Psoas muscle (tissue), 8 donors: ENCODE measurements at places on chromosomes 6 and 20. TPM values are rescaled to one million over a fixed set of nuclear protein-coding genes. Genes with fewer than 3 reads are reported as not detected.

Gene CD24
- 0.84 TPM for total RNA-seq

Gene STK4
- 6.9 TPM for total RNA-seq

Gene RSPH9
- 0.11 TPM for total RNA-seq

Gene BPI
- not detected for total RNA-seq

Gene TNFRSF21
- 4.3 TPM for total RNA-seq

Gene DLGAP4
- total RNA-seq, result 102 TPM

DNA sequence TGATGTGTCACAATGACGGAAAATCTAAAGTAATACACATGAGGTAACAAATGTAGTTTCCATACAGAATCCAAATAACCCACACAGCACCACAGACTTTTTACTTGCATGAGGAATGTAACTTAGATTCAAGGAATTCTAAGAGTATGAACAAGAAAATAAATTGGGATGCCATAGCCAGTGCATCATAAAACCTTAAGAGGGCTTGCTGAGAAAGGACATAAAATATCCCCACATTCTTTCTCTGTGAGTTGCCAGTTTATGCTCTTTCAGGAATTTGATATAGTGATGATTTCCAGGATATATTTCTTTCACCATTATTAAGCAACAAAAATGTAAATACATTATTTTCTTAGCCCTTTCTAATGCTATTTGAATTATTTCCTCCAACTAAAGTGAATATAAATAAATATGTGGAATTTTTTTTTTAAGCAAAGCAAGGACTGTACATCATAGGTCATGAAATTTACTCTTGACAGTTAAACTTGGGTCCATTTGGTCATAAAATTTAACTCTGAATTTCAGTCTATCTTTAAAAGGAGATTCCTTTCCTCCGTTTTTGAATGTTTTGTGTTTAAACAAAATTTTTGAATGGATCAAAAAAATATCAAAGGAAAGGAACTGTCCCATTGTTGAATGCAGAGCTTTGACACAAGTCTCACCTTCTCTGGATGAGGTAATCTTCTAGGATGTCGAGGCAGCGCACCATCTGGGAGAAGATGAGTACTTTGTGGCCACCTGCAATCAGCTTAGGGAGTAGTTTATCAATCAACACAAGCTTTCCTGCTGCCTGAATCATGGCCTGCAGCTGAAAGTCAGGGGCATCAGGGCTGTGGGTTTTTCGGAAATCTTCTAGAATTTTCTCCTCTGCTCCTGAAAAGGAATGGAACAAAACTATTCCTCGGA, 116.3 kb upstream of the EMILIN3 start:
- no peaks in the 10 kb centered on the region for H3K27me3 ChIP-seq
- H3K4me3 ChIP-seq, result no peak overlapping the region
- H3K27ac ChIP-seq, result no peak overlapping the region
- no peak for DNase-seq
- no peaks in the 10 kb centered on the region for H3K4me1 ChIP-seq

- no peaks in the 10 kb centered on the region for H3K4me1 ChIP-seq
- H3K27ac ChIP-seq, result no peak overlapping the region
- no peaks in the 10 kb centered on the region for H3K27me3 ChIP-seq
- peaks cover 77% of the 10 kb centered on the region for H3K36me3 ChIP-seq
- DNase-seq, result no peak
These were observed 43.6 kb downstream of the PLAGL2 start for GRCh38 chr20:32163951-32164350.

DNA sequence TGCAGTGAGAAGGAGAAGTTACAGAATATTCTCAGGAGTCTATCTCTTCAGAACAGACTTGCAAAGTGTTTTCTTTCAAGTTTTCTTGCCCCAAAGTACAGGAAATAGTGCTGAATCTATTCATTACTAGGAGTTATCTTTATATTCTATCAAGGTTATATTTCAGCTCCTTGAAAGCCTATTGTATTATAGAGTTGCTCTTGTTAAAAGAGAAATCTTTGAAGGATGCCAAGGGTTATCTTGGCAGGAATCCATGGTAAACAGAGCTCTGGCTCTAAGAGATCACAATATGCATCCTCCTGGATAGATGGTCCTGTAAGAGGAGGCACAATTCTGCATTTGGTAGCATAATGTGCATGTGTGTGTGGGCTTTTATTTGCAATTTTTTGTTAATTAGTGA, 21.2 kb upstream of the SNRPB2 start:
- H3K27ac ChIP-seq, result no peak overlapping the region
- no peaks in the 10 kb centered on the region for H3K27me3 ChIP-seq
- no peaks in the 10 kb centered on the region for H3K36me3 ChIP-seq
- no peaks in the 10 kb centered on the region for H3K4me1 ChIP-seq

- H3K27ac ChIP-seq, result no peak overlapping the region
- no peak overlapping the region for H3K4me3 ChIP-seq
- no peaks in the 10 kb centered on the region for H3K4me1 ChIP-seq
These were observed 66.0 kb upstream of the BTBD3 start for GRCh38 chr20:11851646-11852045.

DNA sequence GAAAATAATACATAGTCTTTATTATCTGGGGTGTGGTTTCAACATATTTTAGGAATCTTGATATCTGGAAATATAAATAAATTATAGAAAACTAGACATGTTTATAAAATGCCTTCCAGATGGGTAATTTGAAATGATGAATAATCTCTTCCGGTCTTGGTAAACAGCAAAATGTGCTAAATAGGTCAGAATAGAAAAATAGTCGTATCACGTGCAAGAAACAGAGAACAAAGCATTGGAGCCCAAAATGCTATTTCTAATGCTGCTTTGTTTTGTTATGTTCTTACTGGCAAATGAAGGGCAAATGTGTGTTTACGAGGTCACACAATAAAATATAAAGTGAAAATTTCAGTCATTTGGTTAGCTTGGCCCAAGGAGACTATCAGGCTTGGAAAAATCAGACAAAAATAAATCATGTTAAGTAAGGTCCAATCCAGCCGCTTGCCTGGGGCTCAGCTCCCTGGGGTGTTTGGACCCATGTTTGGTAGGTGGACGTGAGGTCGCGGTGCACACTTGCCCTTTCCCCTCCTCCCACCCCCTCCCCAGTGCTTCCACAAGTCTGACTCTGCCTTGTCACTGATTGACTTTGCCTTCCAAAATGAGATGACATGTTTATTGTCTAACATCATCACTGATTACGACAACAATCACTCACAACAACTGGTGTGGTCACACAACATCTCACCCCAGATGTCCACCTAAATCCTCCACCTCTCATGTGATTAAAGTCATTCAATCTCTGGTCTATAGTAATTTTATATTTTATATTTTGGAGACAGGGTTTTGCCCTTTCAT, 56.0 kb downstream of the RIN2 start:
- peaks cover 8% of the 10 kb centered on the region for H3K36me3 ChIP-seq
- H3K27ac ChIP-seq, result peak overlapping the region; percentile 30
- no peaks in the 10 kb centered on the region for H3K27me3 ChIP-seq
- no peak for DNase-seq

DNA sequence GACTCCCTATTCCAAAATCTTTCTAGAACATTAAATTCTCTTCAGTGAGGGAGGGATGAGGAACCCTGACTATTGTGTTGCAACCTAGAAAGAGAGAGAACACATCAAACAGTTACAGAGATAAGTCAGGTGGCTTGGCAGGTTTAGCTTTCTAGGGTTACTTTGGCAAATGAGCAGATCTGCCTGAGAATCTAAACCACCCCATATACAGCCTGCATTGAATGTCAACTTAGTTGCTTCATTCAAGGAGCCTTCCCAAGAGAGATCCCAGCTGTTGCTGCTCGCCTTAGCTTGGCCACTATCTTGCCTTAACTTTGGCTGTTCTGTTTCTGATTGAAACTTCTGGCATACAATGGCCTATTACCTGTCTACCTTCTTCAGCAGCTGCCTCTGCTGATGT, 74.7 kb upstream of the TCF21 start:
- no peak for DNase-seq
- H3K36me3 ChIP-seq, result no peaks in the 10 kb centered on the region
- H3K4me1 ChIP-seq, result no peaks in the 10 kb centered on the region
- no peak overlapping the region for H3K27ac ChIP-seq

DNA sequence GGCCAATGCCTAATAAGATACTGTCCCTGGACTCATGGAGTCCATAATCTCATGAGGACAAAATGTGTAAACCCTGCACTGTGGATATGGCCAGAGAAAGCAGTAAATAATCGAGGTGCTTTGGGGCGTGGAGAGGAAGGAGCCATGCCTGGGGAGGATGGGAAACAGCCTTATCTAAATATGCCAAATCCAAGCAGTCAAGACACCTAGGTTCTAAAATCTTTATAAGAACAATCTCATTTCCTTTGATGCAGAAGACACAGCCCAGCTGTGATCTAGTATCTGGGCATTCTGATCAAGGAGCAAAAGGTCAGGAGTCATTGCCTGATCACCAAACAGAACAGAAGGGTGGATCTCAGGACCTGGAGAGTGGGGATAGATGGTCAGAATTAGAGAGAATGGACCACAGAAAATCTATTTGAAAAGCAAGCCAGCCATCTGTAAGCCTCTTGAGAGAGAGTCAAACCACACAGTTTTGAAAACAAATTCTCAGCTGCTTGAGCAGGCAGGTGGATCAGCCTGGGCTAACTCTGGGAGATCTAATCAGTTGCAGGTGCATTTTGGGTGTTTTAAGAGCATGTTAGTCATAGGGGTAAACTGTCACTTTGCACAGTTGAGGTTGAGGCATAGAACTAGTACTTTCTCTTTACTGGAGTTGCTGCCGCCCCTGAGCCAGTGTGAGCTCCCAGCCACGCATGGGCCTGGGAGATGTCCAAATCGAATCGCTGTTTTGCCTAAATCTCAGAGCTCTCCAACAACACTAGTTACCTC, 130.8 kb upstream of the TNFAIP3 start:
- H3K27me3 ChIP-seq, result no peaks in the 10 kb centered on the region
- H3K4me1 ChIP-seq, result no peaks in the 10 kb centered on the region
- H3K4me3 ChIP-seq, result no peak overlapping the region
- H3K36me3 ChIP-seq, result no peaks in the 10 kb centered on the region
- no peak for DNase-seq

DNA sequence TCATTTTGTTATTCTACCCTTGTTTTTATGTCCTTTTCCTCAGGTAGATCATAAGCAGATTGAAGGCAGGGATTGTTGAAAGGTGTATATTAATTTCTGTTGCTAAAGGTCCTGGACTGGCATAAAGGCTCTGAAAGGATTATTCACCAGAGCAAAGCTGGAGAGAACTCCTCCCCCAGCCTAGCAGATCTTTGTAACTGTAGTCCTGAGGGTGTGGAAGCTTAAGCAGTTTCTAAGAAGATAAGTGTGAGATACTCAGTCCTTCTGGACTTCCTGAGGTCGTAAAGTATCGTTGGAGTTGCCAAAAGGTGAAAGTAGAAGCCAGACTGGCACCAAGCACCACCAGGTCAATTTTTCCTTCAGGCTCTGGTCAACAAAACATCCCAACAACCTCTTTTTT, 24.2 kb downstream of the CGA start:
- no peak overlapping the region for H3K4me3 ChIP-seq
- DNase-seq, result no peak
- H3K27me3 ChIP-seq, result peaks cover 3% of the 10 kb centered on the region
- H3K4me1 ChIP-seq, result no peaks in the 10 kb centered on the region
- H3K36me3 ChIP-seq, result no peaks in the 10 kb centered on the region

- DNase-seq, result no peak
- peak overlapping the region; percentile 72 for H3K27ac ChIP-seq
- H3K27me3 ChIP-seq, result no peaks in the 10 kb centered on the region
These were observed 27.9 kb downstream of the GHRH start for GRCh38 chr20:37233548-37234253.

GRCh38 chr6:37685261-37685660, 12.4 kb downstream of the MDGA1 start:
- peaks cover 3% of the 10 kb centered on the region for H3K27me3 ChIP-seq
- H3K4me1 ChIP-seq, result peaks cover 7% of the 10 kb centered on the region
- no peak for DNase-seq
- no peak overlapping the region for H3K4me3 ChIP-seq
- H3K36me3 ChIP-seq, result no peaks in the 10 kb centered on the region
- H3K27ac ChIP-seq, result no peak overlapping the region

DNA sequence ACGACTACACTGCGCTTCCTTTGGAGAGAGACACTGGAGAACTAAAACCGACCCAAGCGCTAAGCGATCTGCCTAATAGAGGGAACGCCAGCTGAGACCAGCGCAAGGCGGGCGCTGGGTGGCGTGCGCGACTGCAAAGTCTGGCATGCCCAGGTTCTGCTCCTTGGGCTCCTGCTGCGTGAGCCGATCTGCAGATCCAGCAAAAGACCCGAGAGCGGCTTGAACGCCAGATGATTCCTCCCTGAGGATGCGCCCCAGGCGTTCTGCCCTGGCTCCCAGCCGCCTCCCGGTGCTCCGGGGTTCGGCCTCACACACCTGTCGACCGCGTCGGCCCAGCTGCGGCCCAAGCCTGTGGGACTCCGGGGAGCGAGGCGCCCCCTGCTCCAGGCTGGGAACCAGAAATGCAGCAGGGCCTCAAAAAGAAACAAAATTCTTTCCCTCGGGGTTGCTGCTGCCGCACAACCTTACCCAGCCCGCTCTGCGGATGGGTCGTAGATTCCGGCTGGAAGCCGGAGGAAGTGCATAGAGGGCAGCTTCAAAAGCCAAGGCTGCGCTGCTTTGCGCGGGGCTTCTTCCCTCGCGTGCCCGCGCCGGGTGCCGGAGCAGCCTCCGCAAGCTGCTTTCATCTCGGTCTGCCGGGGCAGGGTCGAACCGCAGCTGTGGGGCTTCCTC, 17.9 kb upstream of the PRDM13 start:
- peak overlapping the region; percentile 66 for H3K4me3 ChIP-seq
- H3K4me1 ChIP-seq, result peaks cover 10% of the 10 kb centered on the region
- no peaks in the 10 kb centered on the region for H3K36me3 ChIP-seq
- no peak overlapping the region for H3K27ac ChIP-seq
- peaks cover 71% of the 10 kb centered on the region for H3K27me3 ChIP-seq
